H7 (cell line): ENCODE measurements at places on chromosomes 13 and 19.
A peak's percentile ranks its signal among the peaks of the same experiment; 100 is the strongest.

- no peak for DNase-seq
Measured at GRCh38 chr13:113061271-113061625, 44.3 kb upstream of the F7 start.

- no peak for DNase-seq
Measured at GRCh38 chr19:10338940-10339339, 484 bp downstream of the ICAM3 start.

DNA sequence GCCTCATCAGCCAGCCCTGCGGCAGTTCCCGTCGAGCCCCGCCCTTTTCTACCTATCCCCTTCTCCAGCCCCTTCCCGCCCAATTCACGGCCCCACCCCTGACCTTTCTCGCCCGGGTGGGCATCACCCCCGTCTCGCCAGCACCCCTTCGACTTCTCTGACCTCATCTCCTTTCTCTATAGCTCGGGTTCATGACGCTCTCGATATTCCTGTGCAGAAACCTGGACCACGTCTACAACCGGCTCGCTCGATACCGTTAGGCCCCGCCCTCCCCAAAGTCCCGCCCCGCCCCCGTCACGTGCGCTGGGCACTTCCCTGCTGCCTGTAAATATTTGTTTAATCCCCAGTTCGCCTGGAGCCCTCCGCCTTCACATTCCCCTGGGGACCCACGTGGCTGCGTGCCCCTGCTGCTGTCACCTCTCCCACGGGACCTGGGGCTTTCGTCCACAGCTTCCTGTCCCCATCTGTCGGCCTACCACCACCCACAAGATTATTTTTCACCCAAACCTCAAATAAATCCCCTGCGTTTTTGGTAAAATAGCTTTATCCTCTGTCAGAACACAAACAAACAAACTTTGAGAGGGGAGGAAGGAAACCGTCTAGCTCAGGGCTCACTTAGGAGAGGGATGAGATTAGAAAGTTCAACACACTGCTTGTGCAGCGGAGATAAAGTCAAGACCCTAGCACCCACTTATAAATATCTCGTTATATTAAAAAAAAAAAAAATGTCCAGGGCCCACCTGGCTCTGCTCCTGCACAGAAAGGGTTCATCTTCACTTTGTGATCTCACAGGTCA lies 5.1 kb downstream of the CD37 start:
- DNase-seq = peak; percentile 89

GRCh38 chr19:13024951-13025697 lies 29.8 kb downstream of the NFIX start:
- DNase-seq = no peak

DNA sequence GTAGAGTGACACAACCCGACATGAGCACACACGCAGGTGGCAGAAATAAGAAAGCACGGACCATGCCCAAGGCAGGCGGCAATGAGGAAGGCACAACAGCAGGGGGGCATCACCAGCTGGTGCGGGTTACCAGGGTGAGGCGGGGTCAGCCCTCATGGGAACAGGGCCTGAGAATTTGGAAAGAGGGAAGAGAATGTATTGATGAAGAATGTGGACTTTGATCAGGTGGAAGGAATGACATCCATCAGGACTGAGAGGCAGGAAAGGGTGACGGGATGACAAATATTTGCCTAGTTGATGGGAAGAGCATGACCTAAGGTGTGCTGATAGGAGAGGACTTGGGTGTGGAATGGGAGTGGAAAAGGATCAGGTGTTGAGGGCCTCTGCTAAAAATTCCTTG lies 177.5 kb downstream of the ABCC4 start:
- DNase-seq = no peak

DNA sequence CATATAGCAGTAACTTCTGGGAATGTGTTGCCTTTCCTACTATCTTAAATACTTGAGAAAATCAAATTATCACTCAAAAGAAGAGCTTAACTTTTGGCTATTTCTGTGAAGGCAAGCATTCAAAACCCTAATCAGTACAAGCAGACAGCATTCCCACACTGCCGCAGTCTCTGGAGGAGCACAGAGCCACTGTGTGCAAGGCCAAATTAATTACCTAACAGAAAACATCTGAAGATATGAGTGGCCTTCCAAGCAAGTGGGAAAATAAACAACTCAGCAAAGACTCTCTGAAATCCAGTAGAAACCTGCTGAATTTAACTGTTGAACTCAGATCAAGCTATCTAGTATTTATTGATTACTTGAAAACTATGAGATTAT lies 68.2 kb downstream of the COL4A1 start:
- DNase-seq = no peak

DNA sequence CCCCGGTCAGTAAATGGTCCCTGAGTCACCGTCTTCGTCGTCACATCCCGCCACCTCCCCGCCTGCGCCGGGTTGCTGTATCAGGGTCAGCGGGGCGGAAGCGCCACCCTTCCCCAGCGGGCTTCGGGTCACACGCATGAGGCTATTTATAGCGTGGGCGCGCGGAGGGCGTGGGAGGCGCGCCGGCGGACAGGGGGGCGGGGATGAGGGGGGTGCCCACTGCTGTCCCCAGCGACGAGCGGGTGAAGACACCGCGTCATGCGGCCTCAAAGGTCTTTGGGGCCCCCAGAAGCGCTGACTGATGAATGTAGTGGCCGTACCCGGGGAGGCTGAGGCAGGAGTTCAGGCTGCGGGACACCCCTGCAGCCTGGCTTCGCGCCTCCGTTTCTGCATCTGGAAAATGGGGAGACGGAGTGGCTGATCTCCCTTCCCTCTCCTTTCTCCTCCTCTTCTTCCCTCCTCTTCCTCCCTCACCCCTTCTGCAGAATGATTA lies 7.9 kb downstream of the UNC13A start:
- DNase-seq = peak; percentile 84

GRCh38 chr19:917323-918151 lies at the start of gene KISS1R:
Gene KISS1R, plus strand, starts transcription at chr19:917333. Its CDS starts 170 bp downstream, at chr19:917503.
- DNase-seq = peak; percentile 97

- no peak for DNase-seq
Measured at GRCh38 chr13:53807251-53807834, 778.7 kb downstream of the OLFM4 start.

GRCh38 chr13:36456577-36456976 lies 24.3 kb downstream of the CCNA1 start:
- DNase-seq = no peak

DNA sequence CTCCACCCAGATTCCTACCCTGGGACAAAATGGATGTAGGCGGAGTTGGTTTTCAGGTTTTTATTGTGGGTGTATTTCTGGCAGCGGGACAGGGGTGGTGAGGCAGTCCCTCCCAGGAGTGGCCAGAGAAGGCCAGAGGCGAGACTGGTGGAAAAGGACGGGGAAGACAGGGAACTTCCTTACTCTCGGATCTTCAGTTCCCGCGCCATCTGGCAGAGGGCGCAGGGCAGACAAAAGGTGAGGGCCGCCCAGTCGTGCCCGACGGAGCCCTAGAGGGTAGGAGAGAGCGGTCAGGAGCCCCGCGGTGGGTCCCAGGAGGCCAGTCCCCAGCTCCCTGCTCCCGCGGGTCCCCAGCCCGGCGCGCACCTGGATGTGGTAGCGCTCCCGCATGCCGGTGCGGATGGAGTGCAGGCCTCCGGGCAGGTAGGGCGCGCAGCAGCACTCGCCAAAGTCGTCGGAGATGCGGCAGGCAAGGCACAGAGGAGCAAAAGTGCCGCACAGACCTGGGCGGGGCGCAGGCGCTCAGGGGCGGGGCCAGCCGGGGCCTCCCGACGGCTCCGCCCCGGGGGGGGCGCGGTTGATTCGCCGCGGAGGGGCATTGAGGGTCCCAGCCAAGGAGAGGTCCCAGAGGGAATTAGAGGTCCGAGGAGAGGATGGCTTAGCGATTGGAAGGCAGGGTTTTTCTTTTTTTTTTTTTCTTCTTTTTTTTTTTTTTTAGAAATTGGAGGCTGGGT lies 3.0 kb downstream of the CNFN start:
- DNase-seq = peak; percentile 97

DNA sequence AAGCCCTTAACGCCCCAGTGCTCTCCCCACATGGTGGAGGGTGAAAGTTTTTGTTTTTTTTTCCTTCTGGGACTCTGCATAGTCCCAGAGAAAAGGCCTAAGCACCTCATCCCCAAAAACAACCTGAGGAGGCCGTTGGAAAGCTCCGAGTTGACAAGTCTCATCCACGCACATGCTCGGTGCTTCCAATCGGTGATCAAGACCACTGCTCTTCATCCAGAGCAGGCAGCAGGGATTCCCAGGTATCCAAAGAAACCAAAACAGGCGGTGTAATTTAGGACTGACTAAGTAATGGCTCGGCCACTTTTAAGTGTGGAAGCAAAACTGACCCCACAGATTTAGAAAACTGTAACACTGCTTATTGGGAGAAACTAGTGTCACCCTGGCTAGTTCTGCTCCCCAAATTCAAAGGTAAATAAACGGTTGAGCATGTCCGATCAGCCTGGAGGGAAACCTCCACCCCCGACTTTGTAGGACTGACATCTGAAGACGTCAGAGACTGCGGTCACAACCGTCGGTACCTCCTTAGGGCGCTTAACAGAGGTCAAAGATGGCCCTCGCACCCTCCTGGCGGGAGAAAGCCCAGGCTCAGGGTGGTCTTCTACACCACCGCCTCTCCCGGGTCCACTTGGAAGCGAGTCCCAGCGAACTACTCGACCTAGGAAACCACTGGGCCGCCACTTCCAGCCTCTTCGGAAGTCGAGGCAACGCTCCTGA lies 997 bp upstream of the ZNF446 start:
- DNase-seq = no peak

GRCh38 chr13:33355201-33355895 lies 69.8 kb upstream of the STARD13 start:
- no peak for DNase-seq

DNA sequence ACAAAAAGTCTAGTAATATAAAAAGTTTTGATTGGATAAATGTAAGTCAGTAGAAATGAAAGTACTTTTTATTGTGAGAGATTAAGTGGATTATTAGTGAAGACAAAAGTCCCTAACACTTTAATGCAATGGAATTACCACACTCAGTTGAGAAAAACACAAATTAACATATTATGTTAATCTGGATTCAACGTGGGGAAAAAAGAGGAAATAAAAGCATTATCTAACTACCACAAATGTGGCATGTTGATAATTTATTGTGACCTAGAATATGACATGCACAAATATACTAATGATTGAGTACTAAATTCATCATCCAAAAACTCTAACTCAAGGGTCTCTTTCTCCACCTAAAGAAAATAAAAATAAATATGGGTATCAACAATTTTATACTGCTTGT lies 41.5 kb downstream of the FOXO1 start:
- no peak for DNase-seq

DNA sequence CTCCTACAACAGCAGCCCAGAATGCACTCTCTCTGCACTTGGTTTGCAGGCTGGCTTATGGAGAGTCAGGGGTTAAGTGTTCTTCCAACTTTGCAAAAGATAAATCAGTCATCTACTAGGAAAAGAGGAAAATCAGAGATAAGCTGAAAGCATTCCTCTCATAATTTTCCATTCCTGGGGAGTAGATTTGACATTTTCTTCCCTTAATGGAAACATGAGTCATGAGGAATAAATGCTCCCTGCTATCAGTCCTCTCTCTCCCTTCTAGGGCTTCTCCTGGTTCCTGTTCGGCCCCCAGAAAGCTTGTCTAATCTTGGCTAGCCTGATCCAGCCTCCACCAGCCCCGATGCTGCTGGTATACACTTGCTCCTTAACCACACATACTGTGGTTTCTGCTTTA lies 28.4 kb upstream of the ENOX1 start:
- no peak for DNase-seq

- DNase-seq = peak; percentile 35
Measured at GRCh38 chr19:10724573-10725071, 6.7 kb downstream of the DNM2 start.
